Activated gamma-delta T cell treated with Interleukin-2 at 50 U/mL for 16 hours (primary cell): ENCODE measurements at places on chromosomes 2 and 18.

GRCh38 chr2:174863183-174863582 lies 98.9 kb upstream of the CHRNA1 start:
- no peak for DNase-seq

- DNase-seq: no peak
These were observed 131.4 kb downstream of the ALK start for GRCh38 chr2:29789911-29790485.

- DNase-seq: no peak
These were observed 37.7 kb downstream of the STON1 start for GRCh38 chr2:48567671-48568070.

- DNase-seq: no peak
These were observed 388.6 kb upstream of the NRXN1 start for GRCh38 chr2:51420511-51420910.

DNA sequence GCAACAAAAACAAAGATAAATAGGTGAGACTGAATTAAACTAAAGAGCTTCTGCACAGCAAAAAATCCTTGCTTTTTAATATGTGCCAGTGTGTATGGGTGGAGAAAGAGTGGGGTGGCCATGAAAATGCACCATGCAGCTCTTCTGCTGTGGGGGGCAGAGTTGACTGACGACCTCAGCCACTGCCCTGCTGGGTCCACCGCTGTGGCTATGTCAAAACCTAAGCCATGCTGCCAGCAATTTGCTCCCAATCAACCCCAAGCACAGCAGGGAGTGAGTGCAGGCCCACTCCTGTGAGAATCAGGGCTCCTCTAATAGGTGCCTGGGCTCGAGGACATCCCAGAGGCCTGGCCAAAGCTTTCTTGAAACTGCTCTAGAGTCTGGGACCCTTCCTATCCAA lies 235.6 kb upstream of the RBBP8 start:
- DNase-seq: no peak

DNA sequence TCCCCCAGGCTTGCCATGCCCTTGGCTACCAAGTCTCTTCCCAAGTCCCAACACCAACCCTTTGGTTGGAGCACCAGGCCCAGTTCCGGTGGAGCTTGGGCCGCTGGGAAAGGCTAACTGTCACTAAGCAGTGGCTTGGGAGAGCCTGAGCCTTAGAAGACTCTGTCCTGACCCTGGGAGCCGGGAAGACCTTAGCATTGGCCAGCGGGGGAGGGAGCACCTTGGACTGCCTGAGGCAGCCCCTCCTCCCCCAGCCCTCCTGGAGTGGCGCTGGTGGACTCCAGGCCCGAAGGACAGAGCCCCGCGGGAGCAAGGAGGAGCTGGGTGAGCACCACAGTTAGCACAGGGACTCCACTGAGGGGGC lies 62.5 kb upstream of the POMC start:
- no peak for DNase-seq

DNA sequence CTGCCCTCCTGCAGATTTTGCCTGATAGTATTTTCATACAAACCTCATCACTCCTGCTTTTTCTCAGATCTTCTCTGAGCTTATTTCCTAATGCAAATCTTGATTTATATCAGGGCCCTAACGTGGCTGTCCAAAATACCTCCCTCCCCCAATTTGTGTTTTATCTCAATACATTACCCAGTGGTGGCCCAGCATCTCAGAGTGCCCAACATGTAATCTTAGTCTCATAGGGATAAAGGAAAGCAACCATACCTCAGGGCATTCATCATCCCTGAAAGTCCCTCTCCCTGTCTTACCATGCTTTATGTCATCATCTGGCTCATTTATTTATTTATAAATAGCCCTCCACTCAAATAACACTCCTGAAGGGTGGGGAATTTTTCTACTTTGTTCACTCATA lies 135.3 kb downstream of the SLC8A1 start:
- DNase-seq: no peak

DNA sequence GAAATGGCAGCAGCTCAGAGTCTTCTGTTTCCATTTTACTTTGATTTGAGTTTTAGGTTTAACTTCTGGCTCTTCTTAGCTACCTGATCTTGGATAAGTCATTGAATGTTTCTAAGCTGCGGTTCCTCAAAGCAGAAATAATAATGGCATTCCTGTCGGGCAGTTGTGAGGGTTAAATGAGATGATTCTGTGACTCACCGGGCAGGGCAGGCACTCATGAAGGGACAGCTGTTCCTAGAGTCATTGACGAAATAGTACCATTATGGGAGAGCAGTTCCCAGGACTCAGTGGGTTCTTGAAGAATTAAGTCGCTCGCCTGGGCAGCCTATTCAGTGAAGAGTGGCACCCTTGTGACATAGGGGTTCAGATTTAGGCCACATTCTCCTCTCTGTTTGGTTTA lies 10.3 kb downstream of the TRIB2 start:
- DNase-seq: no peak
